ENCODE measurements at places on chromosomes 13 and 19.
A peak's percentile ranks its signal among the peaks of the same experiment; 100 is the strongest.

- no peak for DNase-seq
These were observed 71.4 kb downstream of the DGKH start for GRCh38 chr13:42119875-42120274.

DNA sequence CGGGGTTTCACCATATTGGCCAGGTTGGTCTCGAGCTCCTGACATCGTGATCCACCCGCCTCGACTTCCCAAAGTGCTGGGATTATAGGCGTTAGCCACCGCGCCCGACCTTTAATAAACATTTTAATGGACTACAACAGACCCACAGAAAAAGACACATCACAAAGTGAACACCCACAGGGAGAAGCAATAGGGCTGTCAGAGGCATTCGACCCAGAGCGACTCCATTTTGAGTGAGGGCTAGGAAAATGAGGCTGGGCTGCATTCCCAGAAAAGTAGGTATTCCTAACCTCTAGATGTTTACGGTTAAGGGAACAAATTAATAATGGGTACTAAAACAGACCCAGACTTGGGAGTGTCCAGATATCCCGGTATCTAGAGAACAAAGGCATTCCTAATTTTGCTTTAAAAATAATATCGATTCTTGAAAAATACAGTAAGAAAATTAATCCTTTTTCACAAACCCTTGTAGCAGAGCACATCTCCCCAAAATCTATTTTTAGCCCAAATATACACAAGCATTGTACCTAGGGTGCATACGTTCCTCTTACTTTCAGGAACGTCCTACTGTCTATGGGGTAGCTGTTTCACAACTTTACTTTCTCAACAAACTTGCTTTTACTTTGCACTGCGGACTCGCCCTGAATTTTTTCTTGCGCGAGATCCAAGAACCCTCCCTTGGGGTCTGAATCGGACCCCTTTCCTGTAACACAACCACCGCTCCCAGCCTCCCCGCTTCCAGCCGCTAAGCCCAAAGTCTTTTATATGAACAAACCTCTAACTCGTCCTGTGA is 811 bp upstream of the ZNF8 start:
- peak; percentile 13 for DNase-seq

- no peak for DNase-seq
These were observed 216 bp downstream of the SH2D3A start for GRCh38 chr19:6767081-6767356.

- DNase-seq = no peak
These were observed 24.1 kb downstream of the LGALS16 start for GRCh38 chr19:39679791-39680168.

DNA sequence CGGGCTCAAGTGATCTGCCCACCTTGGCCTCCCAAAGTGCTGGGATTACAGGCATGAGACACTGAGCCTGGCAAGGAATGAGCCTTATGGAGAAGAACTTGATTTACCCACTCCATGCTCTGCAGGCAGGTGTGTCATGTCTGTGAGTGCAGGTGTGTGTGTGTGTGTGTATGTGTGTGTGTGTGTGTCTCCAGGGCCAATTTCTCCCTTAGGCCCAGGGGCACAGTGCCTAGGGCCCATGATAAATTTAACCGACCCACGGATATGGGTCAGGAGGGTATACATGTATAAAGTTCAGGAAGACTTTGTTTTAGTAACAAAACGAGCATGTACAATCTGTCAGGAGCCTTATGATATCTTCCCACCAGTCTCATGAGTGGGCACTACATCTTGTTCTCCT is 4.6 kb upstream of the FOSB start:
- DNase-seq = no peak

GRCh38 chr13:30113983-30114570 is 193.3 kb downstream of the KATNAL1 start:
- peak; percentile 59 for DNase-seq

GRCh38 chr13:114222461-114222968 is 12.2 kb upstream of the CDC16 start:
- no peak for DNase-seq

DNA sequence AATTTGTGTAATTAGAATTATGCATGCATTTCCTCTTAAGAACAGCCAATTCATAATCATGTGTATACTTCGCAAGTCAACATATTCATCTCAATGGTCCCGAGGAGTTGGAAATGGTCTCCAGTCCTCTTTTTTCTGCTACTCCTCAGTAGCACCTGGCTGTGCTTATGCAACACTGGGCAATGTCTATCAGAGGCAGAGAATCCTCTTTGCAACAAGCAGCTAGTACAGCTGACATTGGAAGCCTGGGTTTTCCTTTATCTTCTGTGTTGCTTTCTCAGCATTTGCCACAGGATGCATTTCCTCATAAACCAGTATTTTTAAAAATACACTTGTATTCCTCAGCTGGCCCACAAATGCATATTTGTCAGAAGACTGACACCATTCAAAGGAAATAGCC is 405.3 kb upstream of the GPC6 start:
- no peak for DNase-seq

DNA sequence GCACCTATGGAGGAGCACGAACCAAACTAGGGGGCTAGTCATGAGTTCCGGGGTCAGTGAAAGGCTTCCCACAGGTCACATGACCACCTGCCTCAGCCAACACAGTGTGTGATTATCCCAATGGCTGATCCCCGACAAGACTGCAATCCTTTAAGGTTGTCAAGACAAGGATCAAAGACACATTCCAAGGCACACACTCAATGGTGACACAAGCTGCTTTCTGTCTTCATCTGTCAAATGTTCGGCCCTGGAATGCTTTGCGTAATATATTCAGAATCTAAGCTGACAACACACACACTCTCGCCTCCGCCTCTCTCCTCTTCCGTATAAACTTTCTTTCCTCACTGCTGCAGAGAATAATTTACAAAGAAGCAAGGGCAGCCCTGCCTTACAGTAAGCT is 11.7 kb downstream of the RANBP3 start:
- peak; percentile 51 for DNase-seq

GRCh38 chr13:27658546-27658945 is 36.9 kb downstream of the POLR1D start:
- no peak for DNase-seq

DNA sequence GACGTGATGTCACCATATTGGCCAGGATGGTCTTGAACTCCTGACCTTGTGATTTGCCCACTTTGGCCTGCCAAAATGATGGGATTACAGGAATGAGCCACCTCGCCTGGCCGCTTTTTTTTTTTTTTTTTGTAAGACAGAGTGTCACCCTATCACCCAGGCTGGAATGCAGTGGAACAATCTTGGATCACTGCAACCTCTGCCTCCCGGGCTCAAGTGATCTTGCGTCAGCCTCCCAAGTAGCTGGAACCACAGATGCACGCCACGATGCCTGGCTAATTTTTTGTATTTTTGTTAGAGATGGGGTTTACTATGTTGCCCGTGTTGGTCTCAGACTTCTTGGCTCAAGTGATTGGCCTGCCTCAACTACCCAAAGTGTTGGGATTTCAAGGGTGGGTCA is 28.9 kb upstream of the ZNF808 start:
- no peak for DNase-seq

- DNase-seq = no peak
These were observed 2.4 kb downstream of the ALOX5AP start for GRCh38 chr13:30737511-30738337.

- no peak for DNase-seq
These were observed 142.4 kb downstream of the URI1 start for GRCh38 chr19:30084390-30084819.

DNA sequence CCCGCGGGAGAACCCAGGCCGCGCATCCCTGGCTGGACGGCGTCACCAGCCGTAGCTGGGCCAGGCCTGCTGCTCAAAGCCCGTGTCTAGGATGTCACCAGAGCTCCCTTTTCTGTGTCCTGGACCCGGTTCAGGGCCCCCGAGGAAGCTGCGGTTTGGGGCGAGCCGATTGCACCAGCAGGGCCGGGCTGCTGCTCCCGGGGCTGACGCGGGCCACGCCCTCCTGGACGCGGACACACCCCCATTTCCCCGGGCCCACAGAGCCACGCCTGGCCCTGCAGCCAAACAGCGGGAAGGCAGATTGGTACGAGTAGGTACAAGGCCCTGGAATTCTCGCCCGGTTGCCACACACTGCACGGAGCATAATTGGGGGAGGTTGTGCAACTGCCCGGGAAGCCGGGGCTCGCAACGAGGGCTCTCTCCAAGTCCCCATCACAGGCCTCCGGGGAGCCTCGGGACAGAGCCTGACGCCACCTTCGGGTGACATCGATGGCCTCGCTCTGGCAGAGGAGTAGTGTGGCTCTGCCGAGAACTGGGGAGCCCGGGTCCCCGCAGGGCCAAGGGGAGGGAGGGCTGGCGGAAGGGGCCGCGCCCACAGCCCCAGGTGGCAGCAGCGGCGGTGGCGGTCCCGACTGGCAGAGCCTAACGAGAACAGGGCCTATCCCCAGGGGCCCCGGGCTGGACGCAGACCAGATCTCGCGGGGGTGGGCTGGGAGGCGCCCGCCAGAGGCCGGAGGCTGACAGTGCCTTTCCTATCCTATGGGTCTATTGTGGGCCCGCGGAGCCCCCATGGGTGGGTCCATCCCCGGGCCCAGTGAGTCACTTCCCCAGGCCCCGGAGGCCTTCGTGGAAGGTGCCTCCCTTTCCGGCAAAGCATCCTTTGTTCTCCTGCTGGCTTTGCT is 23.5 kb downstream of the KCTD15 start:
- peak; percentile 82 for DNase-seq

GRCh38 chr19:28351761-28352160 is 861.2 kb downstream of the UQCRFS1 start:
- DNase-seq = peak; percentile 5

DNA sequence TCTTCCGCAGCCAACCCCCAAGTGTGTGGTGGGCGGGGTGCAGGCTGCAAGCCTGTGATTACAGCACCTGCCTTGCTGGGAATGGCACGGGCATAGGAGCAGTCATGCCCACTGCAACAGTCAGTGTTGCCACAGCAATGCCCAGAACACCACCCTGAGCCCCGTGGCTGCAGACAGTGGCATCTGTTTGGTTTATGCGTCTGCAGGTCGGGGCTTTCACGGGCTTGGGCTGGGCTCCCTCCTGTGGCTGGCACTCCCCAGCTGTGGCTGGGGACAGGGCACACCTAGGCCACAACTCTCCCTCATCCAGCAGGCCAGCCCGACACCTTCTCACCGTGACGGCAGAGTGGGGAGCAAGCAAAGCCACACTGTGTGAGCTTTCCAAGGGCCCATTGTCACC is 115.3 kb upstream of the C1QTNF9B start:
- DNase-seq = no peak

DNA sequence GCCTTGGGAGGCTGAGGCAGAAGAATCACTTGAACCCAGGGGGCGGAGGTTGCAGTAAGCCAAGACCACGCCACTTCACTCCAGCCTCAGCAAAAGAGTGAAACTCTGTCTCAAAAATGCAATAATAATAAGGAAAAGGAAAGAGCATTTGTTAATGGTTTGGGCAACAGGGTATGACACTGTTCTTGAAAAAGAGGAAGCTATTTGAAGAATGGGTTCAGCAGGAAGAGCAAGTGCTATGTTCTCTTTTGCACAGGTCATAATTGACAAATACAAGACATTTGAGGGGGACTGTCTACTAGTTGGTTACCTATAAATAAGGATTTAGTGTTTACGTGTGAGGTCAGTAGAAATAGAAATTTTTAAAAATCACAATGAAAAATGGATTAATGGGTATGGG is 218.3 kb downstream of the DCT start:
- DNase-seq = no peak

DNA sequence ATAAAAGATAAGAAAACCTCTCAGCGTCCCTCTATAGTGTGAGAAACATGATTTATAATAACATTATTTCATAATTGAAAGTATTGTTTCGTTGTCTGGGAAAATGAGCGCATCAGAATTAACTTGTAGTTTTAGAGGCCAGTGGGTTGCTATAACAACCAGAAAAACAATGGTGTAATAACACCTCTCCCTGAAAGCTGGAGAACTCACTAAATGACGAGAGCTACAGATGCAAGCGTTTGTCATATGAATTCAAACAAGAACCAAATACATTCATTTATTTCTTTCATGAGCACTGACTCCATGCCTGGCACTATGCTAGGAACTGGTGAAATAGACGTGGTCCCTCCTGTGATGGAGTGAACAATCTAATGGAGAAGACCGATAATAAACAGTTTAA is 16.3 kb downstream of the KBTBD7 start:
- DNase-seq = peak; percentile 11
